ENCODE measurements at places on chromosomes 1 and 21.

DNA sequence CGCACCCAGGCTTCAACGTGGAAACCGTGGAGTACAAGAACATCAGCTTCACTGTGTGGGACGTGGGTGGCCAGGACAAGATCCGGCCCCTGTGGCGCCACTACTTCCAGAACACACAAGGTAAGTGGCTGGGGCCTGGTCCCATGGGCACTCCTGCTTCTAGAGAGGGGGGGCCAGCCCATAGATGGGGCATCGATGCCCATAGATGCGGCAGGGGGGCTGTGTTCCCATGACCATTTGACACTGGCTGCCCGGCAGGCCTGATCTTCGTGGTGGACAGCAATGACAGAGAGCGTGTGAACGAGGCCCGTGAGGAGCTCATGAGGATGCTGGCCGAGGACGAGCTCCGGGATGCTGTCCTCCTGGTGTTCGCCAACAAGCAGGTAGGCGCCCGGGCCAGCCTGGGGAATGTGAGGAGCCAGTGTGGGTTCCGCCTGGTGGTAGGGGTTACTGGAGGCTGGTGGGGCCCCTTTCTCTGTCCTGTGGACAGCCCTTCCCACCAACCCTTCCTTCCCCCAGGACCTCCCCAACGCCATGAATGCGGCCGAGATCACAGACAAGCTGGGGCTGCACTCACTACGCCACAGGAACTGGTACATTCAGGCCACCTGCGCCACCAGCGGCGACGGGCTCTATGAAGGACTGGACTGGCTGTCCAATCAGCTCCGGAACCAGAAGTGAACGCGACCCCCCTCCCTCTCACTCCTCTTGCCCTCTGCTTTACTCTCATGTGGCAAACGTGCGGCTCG lies 5.6 kb downstream of the C1orf35 start:
- DNase-seq, result no peak

GRCh38 chr1:88463401-88463985 lies 220.6 kb upstream of the PKN2 start:
- no peak for DNase-seq

DNA sequence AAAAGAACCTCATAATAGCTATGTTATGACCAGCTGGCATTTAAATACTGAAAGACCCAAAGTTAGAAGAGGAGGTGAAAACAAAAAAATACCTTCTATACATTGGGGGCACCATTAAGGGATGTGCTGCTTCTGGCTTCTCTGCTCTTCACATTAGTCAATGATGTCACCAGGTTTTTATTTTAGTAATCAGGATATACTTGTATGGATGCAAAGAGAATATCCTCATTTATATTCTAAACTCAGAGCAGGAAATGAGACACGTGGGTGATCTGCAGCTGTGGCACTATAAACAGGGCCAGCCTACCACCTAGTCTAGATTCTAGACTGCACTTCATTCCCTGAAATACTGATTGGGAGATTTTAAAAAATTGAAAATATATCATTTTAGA lies 51.2 kb downstream of the WLS start:
- DNase-seq, result no peak

- DNase-seq, result no peak
Observed at GRCh38 chr1:230864441-230864840, 3.9 kb downstream of the C1orf198 start.

DNA sequence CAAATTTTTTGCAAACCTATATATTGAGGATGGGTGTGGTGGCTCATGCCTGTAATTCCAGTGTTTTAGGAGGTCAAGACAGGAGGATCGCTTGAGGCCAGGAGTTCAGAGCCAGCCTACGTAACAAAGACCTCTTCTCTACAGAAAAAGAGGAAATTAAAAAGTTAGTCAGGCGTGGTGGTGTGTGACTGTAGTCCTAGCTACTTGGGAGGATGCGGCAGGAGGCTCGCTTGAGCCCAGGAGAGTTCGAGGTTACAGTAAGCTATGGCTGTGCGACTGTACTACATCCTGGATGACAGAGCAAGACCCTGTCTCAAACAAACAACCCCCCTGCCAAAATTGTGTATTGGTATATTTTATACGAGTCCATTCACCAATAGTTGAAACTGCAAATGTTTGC lies 589.7 kb downstream of the DPYD start:
- DNase-seq, result no peak

All from activated naive CD8-positive, alpha-beta T cell treated with anti-CD3 and anti-CD28 coated beads for 36 hours (primary cell).